ENCODE measurements at places on chromosomes 13 and 19.

- peak; percentile 74 for DNase-seq
Measured at GRCh38 chr19:48415395-48415794, 21.9 kb downstream of the GRIN2D start.

DNA sequence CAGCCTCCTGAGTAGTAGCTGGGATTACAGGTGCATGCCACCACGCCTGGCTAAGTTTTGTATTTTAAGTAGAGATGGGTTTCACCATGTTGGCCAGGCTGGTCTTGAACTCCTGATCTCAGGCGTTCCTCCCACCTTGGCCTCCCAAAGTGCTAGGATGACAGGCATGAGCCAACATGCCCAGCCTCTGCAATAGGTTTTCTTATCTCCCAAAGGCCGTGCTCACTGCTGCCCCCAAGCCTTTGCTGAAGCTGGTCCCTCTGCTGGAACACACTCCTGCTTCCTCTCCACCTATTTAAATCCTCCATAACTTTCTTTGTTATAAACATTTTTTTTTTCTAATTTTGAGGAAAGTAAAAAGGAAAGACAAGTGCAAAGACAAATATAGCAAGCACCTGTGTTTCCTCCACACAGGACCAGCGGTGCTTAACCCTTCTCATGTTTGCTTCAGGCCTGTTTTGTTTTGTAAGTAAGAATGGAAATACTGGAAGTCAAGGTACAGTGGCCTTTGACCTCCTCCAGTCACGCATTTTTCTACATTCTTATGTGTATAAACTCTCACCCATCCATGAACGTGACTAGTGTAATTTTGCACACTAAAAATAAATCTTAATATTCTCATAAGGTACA lies 14.5 kb upstream of the TNFAIP8L1 start:
- no peak for DNase-seq

- no peak for DNase-seq
Measured at GRCh38 chr13:23460309-23460708, 26.8 kb upstream of the SACS start.

- no peak for DNase-seq
Measured at GRCh38 chr19:45349430-45349941, 8.9 kb downstream of the KLC3 start.

DNA sequence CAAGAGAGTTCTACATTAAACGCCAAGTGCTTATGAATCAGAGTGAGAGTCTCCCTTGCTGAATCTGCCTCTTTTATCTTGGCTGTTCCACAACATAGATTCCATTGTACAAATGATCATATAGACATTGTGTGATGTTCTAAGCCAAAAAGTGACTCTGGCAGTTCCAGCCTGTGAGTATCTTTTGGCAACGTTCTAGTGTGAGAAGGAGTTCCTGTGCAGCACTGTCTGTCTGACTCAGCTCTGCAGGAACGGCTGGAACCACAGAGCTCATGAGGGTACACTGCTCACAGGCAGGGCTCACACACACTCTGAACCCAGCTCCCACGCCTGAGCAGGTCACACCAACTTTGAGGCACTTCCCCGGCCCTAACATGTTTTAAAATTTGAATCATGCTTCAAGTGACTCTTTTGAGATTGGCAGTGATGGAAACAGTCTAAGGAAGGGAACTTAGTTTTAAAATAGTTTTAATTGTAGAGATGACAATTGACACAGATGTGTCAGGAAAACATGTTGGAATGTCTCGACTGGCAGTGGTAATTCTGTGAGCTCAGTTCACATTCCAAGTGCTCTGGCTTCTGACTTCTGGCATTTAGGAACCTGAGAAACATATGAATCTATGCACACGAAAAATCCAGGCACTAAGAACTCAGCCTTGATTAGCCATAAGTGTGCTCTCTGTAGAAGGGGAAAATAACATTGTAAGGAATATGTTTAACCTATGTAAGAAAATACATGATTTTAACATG lies 272.0 kb downstream of the UQCRFS1 start:
- no peak for DNase-seq

DNA sequence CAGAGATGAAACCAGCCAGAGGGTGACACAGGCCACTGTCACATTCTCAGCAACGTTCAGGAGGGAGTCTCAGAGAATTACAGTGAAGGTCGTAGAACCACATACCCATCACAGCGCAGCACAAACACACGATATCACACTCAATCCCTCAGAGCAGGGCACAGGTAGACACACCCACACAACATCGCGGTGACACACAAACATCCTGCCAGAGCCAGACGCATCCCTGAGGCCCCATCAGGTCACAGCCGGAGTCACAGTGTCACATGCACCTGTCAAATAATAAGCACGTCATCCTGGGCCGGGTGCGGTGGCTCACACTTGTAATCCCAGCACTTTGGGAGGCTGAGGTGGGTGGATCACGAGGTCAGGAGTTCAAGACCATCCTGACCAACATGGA lies 17.5 kb downstream of the ELAVL3 start:
- peak; percentile 10 for DNase-seq

GRCh38 chr13:48731957-48732569 lies 78.3 kb downstream of the CYSLTR2 start:
- DNase-seq, result peak; percentile 67

DNA sequence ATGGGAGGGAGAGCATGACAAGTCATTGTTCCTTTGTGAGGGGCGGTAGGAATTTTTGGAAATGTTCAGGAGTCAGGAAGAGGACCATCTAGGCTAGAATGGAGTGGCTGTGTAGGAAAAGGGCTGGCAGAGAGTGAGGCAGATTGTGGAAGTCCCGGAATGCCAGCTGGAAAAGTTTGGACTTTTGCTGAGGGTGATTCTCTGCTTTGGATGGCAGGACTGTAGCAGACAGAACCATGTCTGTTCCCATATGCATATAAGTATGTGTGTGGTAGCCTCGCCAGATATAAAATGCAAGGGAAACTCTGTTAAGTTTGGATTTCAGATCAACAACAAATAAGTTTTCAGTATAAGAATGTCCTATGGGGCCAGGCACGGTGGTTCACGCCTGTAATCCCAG lies 112.1 kb downstream of the DNAJC15 start:
- no peak for DNase-seq

- no peak for DNase-seq
Measured at GRCh38 chr13:75147946-75148345, 334.0 kb downstream of the TBC1D4 start.

GRCh38 chr19:58466089-58466759 lies 656 bp upstream of the ZNF324 start:
- no peak for DNase-seq

DNA sequence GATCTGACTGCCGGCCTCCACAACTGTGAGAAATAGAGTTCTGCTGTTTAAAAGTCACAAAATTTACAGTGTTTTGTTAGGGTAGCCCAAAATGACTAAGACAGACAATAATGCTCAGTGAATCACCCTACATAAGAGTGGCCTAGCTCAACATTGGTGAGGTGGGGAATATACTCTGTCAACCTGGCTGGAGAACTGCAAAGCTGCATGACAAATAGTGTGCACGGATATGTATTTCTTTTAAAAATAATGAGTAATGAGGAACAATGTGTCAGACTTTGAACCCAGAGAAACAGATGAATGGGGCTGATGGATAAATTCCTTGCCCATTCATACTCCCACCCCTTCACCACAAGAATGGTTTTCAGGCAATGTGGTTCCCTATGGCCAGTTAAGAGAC lies 372.4 kb downstream of the SUCLA2 start:
- no peak for DNase-seq

DNA sequence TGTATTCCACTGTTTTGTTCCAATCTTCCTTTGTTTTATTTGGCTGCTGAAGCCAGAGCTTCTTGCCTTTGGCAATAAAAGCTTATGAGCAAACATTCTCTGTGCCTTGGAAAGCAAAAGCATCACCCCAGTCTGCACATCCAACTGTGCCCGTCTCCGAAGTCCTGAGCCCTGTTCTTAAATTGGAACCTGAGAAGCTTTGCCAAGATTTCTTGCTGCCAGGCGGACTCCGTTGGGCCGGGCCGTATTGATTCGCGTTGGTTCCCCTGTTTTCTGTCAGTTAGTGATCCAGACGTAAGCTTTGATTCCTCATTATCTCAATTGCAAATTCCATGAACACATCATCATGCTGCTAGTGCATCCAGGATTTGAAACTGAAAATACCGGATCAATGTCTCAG lies 793.0 kb downstream of the OLFM4 start:
- DNase-seq, result no peak

GRCh38 chr19:39525205-39525604 lies 7.4 kb downstream of the EID2B start:
- no peak for DNase-seq

DNA sequence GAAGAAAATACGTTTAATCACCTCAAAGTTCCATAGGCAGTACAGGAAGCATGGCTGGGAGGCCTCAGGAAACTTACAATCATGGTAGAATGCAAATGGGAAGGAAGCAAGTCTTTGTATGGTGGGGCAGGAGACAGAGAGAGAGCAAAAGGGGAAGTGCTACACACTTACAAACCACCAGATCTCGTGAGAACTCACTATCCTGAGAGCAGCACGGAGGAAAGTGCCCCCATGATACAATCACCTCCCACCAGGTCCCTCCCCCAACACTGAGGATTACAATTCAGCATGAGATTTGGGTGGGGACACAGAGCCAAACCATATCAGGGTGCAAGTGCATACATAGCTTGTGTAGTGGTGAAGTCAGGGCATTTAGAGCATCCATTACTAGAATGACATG lies 92.3 kb upstream of the ANKRD10 start:
- no peak for DNase-seq

DNA sequence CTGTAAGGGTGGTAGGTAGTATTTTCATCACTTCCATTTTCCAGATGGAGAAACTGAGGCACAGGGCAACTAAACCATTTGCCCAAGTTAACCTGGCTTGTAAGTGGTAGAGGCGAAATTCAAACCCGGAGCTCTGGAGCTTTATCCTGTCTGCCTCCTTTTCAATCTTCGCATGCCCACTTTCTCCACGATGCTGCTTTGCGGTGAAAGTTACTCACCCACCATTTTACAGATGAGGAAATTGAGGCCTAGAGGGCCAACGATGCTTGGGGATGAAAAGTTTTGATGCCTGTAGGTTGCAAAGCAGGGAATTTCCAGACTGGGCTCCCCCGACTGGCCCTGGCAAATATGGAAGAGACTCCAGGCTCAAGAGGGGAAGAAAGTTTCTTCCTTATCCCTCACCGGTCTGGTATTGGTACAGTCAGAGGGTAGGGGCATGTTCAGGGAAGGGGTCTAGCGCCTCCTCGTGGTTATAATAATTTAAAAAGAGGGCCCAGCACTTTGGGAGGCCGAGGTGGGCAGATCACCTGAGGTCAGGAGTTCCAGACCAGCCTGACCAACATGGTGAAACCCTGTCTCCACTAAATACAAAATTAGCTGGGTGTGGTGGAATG lies 1.9 kb upstream of the SH2D3A start:
- no peak for DNase-seq

DNA sequence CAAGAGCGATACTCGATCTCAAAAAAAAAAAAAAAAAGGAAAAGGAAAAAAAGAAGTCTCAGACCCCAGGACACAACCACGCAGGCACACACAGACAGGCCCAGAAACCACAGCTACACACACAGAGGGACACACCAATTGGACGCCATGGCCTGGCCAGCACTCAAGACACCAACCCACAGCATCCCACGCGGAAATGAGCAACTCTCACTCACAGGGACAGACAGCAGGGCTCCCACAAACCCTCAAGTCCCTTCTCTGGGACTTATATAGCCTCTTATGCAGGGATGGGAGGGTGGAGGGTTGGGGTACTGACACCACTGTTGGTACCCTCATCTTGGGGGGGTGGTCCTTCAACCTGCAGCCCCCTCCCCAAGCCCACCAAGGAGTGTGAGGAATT lies 5.9 kb downstream of the NOTCH3 start:
- no peak for DNase-seq

- no peak for DNase-seq
Measured at GRCh38 chr19:42846597-42846996, 32.9 kb downstream of the PSG1 start.

GRCh38 chr13:33745370-33746324 lies 72.3 kb upstream of the RFC3 start:
- DNase-seq, result no peak

DNA sequence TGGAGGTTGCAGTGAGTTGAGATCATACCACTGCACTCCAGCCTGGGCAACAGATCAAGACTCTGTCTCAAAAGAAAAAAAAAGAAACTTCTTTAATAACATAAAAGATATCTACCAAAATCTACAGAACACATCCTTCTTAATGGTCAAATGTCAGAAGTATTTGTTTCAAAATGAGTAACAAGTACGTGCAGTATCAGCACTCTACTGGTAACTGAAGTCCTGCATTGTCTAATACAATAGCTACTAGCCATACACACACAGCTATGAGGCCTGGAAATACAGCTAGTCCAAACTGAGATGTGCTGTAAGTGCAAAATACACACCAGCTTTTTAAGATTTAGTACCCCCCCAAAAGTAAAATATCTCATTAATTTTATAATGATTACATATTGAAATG lies 88.1 kb downstream of the TSC22D1 start:
- no peak for DNase-seq

DNA sequence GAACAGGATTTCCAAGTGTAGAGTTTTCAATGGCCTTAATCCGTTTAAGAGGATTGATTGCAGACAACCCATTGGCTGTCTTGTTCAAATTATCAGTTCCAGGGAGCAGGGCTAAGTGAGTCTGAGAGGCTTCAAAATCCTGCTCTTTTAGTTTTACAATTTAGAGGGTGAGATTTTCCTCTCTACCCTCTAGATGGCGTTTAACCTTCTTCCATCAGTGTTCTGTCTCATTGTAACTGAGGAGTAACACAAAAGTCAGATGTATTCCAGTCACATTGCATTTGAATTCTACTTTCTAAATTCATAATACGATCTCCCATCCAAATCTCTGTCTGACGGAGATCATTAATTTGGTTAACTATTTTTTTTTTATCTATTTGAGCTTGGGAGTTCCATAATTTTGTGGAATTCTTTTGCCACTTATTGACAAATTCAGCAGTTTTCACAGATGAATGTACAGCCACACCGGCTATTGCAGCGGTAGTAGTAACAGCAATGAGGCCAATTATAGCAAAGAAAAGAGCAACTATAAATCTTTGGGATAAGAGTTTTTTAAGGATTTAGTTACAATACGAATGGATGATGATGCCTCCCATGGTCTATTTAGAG lies 7.8 kb upstream of the C19orf84 start:
- no peak for DNase-seq

- DNase-seq, result no peak
Measured at GRCh38 chr19:40502647-40503319, 36.0 kb downstream of the SPTBN4 start.

All from activated CD4-positive, alpha-beta T cell treated with anti-CD3 and anti-CD28 coated beads, Interleukin-2, amount 50 U/mL, for 1 hour (primary cell).